KBM-7 (cell line): ENCODE measurements at places on chromosomes 5 and 9.

DNA sequence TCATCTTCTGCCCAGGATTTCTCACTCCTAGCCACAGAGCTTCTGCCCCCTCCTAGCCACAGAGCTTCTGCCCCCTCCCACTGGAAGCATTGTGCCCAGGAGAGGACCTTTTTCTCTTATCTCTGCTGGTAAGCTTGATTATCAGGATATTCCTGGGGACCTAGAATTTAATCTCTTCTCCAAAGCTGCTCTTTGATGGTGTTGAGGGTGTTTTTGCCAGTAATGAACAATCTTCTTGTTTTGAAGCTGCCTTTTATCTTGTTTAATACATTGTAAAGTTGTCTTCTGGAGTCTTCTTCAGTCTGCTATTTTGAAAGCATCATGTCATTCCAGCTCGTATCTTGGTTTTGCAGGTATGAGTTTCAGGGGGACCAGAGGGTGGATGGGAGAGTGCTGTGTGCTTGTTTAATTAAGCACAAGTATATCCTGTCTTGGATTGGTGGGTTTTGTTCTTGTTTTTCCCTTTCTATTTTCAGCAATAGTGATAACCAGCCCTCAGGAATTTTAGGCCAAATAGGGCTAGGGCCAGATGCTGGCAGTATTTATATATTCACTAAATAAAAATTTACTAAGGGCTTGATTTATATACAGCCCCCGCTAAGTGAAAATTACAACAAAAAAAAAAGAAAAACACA lies 214.0 kb upstream of the DMRT1 start:
- DNase-seq = no peak

DNA sequence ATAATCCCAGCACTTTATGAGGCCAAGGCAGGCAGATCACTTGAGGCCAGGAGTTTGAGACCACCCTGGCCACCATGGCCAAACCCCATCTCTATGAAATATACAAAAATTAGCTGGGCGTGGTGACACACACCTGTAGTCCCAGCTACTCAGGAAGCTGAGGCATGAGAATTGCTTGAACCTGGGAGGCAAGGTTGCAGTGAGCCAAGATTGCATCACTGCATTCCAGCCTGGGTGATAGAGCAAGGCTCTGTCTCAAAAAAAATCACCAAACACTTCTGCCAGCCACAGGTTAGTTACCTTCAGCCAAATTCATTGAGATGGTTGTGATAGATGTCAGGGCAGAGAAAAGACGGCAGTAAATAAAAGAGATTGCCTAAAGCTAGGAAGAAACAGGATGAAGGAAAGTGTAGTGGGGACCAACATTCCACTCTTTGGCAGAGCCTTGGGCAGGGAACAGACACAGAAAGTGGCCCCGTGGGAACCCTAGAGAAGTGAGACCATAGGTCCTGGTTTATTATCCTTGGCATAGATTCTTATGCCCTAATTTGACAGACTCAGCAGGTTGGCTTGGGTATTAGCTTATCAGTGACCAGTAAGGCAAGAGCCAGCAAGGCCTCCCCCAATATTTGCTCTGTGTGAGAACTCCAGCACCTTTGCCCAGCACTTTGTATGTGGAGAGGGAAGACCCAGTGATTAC lies 5.5 kb upstream of the CEP120 start:
- DNase-seq = no peak

DNA sequence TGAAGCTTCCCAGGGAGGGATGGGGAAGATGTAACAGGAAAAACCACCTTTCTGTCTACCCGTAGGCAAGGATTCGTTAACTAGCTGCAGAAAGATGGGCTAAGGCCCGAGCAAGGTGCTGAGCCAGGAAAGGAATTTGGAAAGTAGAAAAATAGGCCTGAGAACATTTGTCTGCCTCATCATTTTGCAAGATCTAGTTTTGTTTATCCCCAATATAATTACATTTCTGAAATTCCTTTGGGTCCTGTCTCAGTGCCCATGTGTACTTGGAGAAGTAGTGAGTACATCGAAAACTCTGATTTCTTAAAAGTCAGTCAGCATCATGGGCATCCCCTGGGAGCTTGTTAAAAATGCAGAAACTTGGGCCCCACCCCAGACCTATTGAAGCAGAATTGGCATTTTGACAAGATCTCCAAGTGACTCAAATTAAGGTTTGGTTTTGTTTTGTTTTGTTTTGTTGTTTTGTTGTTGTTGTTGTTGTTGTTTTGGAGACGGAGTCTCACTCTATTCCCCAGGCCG lies 52.1 kb upstream of the CEMIP2 start:
- no peak for DNase-seq

GRCh38 chr5:2459251-2459650 lies 292.2 kb downstream of the IRX2 start:
- DNase-seq = no peak

DNA sequence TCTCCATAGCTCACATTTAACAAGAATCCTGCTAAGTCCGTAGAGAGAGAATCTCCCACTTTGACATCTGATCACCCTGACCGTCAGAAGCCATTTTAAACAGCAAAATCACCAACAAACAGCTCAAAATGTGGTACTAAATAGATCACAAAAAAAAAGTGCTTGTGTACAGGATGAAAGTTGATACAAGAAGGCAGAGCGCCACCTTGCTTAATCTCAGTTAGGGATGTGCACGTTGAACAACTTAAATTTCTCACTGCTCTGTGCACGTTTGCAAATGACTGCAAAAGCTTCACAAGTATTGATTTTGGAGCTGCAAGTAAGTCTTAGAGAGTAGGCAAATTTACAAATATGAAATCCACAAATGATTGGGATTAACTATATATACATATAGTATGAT lies 63.1 kb upstream of the NREP start:
- peak; percentile 12 for DNase-seq

DNA sequence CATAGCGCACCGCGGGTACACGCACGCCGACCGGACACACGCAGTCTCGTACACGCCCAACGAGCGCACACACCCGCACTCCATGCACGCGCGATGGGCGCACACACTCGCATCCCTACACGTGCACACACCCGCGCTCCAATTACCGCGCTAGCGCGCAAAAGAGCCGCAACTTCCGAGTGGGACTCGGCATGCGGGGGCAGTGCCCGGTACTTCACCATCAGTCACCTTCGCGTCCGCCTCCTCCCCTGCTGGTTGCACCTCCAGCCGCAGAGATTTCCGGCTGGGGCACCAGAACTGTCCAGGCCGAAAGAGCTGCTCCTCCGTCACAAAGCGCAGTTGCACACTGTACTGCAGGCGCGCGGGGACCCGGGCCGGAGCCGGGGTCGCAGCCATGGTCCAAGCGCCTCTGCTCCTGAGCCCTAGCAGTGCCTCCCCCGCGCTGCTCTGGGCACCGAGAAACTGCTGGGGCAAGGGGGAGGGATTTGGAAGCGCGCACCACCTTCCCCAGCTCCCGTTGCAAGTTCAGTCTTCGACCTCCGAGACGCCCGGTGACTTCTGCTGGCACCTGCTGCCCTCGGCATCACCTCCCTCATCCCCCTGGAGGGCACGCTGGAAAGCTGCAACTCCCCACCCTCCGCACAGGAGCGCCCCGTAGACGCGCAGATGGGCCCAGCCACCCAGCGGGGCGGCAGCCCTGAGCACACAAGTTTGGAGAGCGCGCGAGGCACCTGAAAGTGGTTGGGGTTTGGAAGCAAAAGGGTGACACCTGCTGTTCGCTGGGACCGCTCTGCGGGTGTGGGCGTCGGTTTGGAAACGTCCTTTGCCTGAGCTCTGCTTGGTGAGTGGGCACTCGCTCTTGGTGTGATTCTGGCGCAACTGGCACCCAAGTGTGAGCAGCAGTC lies 337.4 kb upstream of the PUM3 start:
- DNase-seq = peak; percentile 55

DNA sequence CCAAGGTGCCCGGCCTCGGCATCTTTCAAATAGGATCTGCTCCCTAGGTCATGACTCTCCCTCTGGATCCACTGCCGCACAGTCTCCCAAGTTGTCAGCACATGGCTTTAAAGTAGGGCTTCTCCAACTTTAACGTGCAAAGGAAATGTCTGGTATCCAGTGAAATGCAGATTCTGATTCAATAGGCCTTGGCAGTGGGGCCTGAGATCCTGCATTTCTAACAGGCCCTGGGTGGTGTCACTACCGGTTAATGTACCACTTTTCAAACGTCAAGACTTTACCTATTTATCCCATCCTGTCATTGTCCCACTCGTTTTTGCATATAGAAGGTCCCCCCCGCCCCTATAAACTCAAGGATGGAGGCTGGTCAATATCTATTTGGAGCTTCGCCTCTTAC lies 137.6 kb upstream of the ZNF618 start:
- DNase-seq = no peak

DNA sequence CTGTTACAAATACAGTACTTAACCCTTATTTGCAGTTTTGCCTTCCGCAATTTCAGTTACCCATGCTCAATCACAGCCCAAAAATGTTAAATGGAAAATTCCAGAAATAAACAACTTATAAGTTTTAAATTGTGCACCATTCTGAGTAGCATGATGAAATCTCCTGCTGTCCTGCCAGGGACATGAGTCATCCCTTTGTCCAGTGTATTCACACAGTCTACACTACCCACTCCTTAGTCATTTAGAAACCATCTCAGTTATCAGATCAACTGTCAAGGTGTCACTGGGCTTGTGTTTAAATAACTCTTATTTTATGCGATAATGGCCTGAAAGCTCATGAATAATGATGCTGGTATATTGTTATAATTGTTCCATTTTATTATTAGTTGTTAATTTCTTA lies 95.8 kb downstream of the PLCXD3 start:
- DNase-seq = no peak

GRCh38 chr5:146238973-146239372 lies 35.6 kb downstream of the RBM27 start:
- no peak for DNase-seq

DNA sequence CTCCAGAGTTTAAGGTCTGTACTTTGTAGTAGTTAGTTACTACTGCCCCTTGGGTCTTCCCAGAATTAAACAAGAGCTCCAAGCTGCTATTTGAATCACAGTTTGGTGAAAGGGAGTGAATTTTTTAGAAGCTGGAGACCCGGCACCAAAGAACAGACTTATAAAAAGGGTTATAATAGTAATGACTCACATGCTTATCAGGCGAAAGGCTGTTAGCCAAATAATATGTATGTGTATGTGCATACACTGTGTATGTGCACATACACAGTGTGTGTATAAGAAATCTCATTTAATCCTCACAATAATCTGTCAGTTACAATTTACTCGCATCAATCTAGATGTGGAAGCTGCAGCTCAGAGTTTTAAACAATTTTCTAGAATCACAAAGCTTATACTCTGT lies 59.5 kb upstream of the ITGA1 start:
- no peak for DNase-seq

DNA sequence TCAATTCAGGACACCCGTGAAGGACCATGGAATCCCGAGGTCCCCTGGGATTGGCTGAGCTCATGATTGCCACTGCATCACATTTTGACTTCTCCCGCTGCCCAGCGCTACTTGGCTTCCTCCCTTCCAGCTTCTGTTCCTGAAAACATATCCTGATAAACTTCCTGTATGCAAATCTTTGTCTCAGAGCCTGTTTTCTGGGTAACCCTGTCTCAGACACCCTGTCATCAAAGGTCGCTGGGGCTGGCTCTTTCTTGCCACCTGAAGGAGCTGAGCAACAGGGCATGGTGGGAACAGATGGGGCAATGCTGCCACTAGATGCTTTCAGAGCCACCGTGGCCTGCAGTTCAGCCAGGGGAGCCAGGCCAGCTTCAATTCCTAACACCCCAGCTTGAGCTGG lies 154.3 kb upstream of the TBC1D2 start:
- no peak for DNase-seq

DNA sequence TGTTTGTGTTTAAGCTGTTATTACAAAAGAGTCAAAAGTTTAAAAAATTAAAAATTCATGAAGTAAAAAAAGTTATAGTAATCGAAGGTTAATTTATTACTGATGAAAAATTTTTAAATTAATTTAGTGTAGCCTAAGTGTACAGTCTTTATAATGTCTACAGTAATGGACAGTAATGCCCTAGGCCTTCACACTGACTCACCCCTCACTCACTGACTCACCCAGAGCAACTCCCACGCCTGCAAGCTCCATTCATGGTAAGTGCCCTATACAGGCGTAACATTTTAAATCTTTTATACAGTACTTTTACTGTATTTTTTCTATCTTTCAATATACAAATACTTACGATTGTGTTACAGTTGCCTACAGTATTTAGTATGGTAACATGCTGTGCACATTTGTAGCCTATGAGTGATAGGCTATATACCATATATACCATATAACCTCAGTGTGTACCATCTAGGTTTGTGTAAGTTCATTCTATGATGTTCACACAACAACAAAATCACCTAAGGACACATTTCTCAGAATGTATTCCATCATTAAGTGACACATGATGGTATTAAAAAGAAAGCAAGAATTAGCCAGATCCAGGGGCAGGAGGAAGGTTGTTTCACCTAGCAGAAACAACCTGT lies 40.1 kb downstream of the DCAF10 start:
- DNase-seq = no peak

DNA sequence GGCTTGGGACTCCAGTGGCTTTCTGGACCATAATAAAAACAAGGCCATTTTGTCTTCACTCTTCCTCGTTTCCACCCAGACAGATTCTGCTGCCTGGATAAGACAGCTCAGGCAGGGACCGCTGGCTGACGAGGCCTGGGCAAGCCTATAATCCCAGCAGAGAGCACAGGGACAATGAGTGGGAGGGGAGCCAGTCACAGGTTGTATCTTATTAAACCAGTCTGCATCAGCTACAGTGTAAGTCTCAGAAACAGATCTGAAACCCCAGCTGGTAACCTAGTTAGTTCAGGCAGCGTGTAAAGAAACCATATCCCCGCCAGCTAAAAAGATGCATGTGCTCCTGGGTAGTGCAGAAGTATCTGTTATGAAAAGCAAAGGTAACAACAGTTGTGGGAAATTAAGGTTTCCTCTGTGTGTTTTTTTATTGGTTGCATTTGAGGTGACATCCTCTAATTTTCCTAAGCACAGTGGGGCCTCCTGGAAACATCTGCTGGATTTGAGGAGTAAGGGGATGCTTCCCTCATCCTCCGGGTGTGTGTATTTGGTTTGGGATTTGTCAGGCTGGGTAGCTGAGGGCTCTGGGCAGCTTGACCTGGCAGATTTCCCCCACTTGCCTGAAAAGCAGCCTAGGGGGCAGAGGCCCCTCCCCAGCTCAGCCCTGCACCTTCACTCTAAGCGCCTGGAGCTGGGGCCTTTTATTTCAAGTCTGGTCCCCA lies 15.2 kb upstream of the TAL2 start:
- no peak for DNase-seq
